T follicular helper cell (primary cell): ENCODE measurements at places on chromosomes 2 and 18.

DNA sequence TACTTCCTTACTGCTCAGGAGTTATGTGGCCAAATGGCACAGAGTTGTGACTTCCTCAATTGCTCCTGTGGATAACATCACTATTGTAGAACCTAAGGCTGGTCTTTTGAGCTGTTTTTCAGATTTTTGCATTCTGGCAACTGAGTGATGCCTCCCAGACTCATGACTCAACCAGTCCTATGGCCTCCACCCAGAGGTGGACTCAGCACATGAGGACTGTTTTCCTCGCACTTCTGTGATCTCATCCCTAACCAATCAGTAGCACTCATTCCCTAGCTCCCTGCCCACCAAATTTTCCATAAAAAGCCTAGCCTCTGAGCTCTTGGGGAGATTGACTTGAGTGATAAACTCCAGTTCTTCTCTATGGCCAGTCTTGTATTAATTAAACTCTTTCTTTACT lies 407.9 kb upstream of the TNP1 start:
- DNase-seq, result no peak

- DNase-seq, result no peak
These were observed 1179.0 kb upstream of the ACVR2A start for GRCh38 chr2:146665800-146666199.

GRCh38 chr18:8799001-8799400 lies 93.6 kb downstream of the MTCL1 start:
- no peak for DNase-seq

GRCh38 chr2:173982918-173983317 lies 17.7 kb upstream of the SP3 start:
- DNase-seq, result no peak

DNA sequence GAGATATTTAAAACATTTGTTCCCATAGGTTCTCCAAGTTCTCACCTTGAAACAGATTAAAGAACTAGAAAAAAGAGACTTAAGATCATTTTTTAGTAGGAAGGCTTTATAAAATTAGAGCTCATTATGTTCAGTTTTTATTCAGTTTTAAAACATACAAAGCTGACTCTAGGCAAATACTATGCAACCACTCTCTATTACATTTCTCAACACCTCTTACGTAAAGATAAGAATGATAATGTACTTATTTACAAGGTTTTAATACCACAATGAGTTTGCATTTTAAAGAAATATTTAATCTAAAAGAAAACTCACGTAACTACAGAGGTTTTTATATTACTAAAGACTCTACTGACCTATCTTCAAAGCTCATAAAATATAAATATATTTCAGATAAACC lies 68.8 kb downstream of the TMEM131 start:
- no peak for DNase-seq

DNA sequence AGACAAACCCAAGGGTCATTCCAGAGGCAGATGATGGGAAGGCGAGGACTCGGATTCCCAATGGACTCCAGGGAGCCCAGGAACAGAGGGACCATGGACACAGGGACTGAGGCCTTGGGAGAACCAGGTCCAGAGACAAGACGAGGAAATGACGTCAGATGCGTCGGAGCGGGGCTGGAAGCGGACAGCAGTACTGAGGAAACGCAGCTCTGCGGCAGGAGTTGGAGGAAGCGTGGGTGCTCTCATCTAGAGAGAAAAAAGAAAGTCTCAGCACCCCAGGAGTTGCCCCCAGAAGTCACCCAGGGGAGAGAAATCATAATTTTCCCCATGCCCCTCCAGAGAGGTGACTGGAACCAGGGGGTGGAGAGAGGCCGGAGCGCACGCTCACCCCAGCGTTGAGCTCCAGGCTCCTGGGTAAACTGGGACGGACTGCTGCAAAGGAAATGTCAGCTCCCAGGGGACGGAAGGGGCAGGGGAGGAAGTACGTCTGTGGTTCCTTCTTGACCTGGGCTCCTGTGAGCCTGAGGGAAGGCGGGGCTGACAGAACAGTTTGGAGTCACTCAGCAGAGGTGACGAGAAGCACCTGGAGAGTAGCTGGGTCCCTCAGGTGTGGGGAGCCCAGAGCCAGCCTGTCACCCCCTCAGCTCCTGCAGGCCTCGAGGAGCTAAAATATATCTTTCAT lies 44.7 kb downstream of the CMPK2 start:
- no peak for DNase-seq

DNA sequence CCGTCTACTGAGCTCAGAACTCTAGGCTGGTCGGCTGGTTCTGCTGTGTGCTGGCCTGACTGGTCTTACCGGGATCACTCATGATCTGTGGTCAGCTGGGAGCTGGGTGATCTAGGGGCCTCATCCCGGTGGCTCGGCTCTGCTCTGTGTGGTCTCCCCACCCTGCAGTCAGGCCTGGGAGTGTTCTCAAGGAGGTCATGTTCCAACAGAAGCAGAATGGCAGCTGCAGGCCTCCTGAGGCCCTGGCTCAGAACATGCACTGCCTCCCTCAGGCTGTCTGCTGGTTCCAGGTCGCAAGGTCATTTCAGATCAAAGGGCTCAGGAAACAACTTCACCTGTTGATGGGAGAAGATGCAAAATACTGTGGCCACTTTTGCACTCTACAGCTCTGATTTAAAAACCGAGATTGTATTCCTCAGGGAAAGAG lies 81.1 kb upstream of the RFX8 start:
- DNase-seq, result no peak

DNA sequence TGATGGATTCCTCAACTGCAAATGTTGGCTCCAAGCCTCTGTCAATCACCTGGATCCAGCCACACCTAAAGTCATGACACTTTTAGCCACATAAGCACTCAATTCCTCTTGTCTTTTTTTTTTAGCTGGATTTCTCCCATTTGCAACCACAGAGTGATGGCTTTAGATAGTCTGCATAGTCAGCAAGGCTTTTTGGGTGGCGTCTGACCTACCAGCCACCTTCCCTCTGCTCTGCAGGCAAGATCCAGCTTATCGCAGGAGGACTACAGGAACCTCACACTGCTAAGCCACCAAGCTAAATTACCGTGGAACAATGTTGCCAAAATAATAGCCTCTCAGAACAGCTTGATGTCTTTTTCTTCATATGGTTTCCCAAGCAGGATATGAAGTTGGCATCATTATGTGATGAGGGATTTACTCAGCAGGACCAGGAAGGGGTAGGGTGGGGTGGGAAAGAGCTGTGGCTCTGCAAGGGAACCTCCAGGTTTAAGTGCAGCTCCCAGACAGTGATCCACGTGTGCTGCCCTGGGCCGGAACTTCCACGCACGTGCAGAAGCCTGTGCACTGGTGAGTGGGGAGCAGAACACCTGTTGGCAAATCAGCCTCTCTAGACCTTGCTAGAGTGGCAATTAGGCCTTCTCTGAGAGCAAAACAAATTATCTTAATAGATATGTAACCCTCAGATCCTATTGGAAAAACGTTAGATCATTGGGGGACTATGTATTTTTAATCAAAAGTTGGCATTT lies 170.6 kb upstream of the NCK2 start:
- no peak for DNase-seq
